Breast epithelium (tissue), 4 donors: ENCODE measurements at places on chromosomes 1 and 21.

- no peak overlapping the region for H3K4me3 ChIP-seq
- no peaks in the 10 kb centered on the region for H3K27me3 ChIP-seq
- H3K4me1 ChIP-seq: no peaks in the 10 kb centered on the region
- no peak for DNase-seq
Observed at GRCh38 chr1:192057766-192058165, 100.5 kb upstream of the RGS18 start.

GRCh38 chr1:35539824-35540261, 17.4 kb downstream of the KIAA0319L start:
- no peak overlapping the region for H3K4me3 ChIP-seq
- DNase-seq: no peak
- no peaks in the 10 kb centered on the region for H3K4me1 ChIP-seq
- H3K36me3 ChIP-seq: no peaks in the 10 kb centered on the region

DNA sequence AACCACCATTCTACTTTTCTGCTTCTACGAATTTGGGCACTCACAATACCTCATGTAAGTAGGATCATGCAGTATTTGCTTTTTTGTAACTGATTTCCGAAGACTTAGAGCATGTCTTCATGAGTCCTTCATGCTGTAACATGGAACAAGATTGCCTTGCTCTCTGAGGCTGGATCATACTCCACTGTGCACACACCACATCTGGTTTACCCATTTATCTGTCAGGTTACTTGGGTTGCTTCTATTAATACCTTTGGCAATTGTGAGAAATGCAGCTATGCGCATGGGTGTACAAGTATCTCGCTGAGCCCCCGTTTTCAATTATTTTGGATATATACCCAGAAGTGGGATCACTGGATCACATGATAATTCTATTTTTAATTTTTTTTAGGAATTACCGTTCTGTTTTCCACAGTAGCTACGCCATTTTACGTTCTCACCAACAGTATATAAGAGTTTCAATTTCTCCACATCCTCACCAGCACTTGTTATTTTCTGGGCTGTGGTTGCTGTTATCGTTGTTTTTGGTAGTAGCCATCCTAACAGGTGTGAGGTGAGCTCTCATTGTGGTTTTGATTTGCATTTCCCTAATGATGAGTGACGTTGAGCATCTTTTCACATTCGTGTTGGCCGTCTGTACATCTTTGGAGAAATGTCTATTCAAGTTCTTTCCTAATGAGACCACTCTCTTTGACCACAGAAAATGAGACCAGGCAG, 10.7 kb upstream of the SLC2A5 start:
- no peaks in the 10 kb centered on the region for H3K27me3 ChIP-seq
- H3K4me1 ChIP-seq: no peaks in the 10 kb centered on the region
- no peak overlapping the region for H3K4me3 ChIP-seq
- DNase-seq: no peak
- no peak overlapping the region for H3K27ac ChIP-seq

GRCh38 chr1:172140072-172140471, 280.4 kb upstream of the C1orf105 start:
- DNase-seq: no peak
- H3K4me3 ChIP-seq: peak overlapping the region; percentile 57
- H3K4me1 ChIP-seq: no peaks in the 10 kb centered on the region
- peak overlapping the region; percentile 65 for H3K27ac ChIP-seq

GRCh38 chr1:10160907-10161490, 49.4 kb upstream of the KIF1B start:
- no peak overlapping the region for H3K4me3 ChIP-seq
- H3K4me1 ChIP-seq: no peaks in the 10 kb centered on the region
- no peaks in the 10 kb centered on the region for H3K27me3 ChIP-seq
- no peak for DNase-seq
- H3K36me3 ChIP-seq: peaks cover 4% of the 10 kb centered on the region
- H3K27ac ChIP-seq: no peak overlapping the region

GRCh38 chr1:19205845-19206244, 4.2 kb downstream of the UBR4 start:
- H3K27ac ChIP-seq: no peak overlapping the region
- no peaks in the 10 kb centered on the region for H3K36me3 ChIP-seq
- H3K27me3 ChIP-seq: no peaks in the 10 kb centered on the region

- no peaks in the 10 kb centered on the region for H3K27me3 ChIP-seq
- H3K4me1 ChIP-seq: no peaks in the 10 kb centered on the region
- DNase-seq: no peak
- no peaks in the 10 kb centered on the region for H3K36me3 ChIP-seq
- no peak overlapping the region for H3K4me3 ChIP-seq
- H3K27ac ChIP-seq: no peak overlapping the region
Observed at GRCh38 chr1:37020653-37021277, 13.6 kb downstream of the GRIK3 start.

- no peaks in the 10 kb centered on the region for H3K4me1 ChIP-seq
- H3K27ac ChIP-seq: no peak overlapping the region
- H3K27me3 ChIP-seq: no peaks in the 10 kb centered on the region
- no peak overlapping the region for H3K4me3 ChIP-seq
- H3K36me3 ChIP-seq: no peaks in the 10 kb centered on the region
Observed at GRCh38 chr1:178361847-178362246, 134.9 kb downstream of the CLEC20A start.

GRCh38 chr1:19597496-19598309, 46.4 kb upstream of the NBL1 start:
- no peaks in the 10 kb centered on the region for H3K36me3 ChIP-seq
- H3K4me3 ChIP-seq: peak overlapping the region; percentile 96
- H3K4me1 ChIP-seq: no peaks in the 10 kb centered on the region
- no peaks in the 10 kb centered on the region for H3K27me3 ChIP-seq
- H3K27ac ChIP-seq: peak overlapping the region; percentile 89

- no peaks in the 10 kb centered on the region for H3K4me1 ChIP-seq
- DNase-seq: no peak
- no peak overlapping the region for H3K4me3 ChIP-seq
- H3K36me3 ChIP-seq: no peaks in the 10 kb centered on the region
- H3K27me3 ChIP-seq: no peaks in the 10 kb centered on the region
Observed at GRCh38 chr1:67893126-67893495, 59.8 kb upstream of the GNG12 start.

DNA sequence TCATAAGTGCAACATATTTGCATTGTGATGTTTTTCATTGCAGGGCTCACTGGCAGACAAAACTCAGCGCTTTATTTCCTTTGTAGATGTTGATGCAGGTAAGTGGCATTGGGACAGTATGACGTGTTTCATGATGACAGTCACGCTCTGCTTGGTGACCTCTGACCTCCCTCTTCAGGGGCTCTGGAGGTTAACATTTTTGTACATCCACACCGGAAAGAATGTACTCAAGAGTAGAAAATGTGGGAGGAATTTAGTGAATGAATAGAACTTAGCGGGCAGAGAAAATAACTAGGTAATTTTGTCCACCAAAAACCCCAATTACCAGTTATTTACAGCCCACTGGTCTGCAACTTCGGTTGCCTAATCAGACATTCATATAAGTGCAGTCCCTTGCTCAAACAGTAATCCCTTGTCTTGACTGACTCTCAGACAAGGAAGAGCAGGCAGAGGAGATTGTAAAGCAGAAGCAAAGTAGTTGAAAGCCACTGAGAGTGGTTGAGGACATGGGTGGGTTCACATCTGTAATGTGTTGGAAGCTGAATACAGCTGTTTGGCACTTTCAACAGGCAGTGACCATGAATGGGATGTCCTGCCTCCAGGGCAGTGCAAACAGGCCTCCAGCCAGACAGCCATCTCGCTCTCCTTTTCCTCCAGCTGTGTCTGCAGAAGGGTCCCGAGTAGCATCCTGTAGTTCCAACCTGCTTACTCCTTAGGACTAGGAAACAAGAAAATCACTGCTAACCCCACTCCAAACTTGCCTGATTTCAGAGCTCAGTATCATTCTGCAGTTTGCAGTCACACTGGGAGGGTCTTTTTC, 188.9 kb downstream of the NRIP1 start:
- no peaks in the 10 kb centered on the region for H3K36me3 ChIP-seq
- DNase-seq: no peak
- H3K4me3 ChIP-seq: no peak overlapping the region
